ENCODE measurements at places on chromosomes 11 and 22.
A peak's percentile ranks its signal among the peaks of the same experiment; 100 is the strongest.

DNA sequence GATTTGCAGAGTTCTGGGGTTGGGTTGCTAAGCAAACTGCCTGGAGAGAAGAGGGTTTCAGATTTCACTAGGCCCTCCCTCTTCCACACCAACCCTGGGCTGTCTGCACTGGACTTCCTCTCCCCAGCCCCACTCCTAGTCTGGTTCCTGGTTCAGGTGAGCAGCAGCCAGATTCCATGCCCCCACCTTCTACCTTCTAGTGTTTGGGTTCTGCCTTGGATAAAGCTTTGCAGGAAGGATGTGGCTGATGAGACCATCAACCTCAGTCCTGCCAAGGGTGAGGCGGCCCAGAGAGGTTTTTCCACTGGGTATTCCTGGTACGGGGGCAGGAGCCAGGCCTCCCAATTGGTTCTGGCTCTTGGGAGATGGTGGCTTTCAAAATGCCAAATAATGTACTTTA, 68.3 kb downstream of the BCR start:
- no peak for DNase-seq

GRCh38 chr11:5618807-5619206, 6.0 kb upstream of the TRIM34 start:
- DNase-seq, result no peak

DNA sequence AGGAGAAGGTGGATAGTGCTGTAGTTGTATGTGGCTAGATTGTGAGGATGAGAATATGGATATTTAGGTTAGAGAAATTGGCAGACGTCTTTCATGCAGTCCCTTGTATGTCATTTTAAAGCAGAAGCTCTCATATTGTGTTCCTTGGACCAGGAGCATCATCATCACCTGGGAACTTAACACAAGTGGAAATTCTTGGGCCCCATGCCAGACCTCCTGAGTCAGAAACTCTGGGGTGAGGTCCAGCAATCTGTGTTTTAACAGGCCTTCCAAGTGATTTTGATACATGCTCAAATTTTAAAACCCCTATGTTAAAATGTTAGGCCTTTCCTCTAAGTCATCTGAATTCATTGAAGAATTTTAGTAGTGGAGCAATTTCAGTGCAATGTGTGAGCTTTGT, 34.8 kb downstream of the JHY start:
- no peak for DNase-seq

DNA sequence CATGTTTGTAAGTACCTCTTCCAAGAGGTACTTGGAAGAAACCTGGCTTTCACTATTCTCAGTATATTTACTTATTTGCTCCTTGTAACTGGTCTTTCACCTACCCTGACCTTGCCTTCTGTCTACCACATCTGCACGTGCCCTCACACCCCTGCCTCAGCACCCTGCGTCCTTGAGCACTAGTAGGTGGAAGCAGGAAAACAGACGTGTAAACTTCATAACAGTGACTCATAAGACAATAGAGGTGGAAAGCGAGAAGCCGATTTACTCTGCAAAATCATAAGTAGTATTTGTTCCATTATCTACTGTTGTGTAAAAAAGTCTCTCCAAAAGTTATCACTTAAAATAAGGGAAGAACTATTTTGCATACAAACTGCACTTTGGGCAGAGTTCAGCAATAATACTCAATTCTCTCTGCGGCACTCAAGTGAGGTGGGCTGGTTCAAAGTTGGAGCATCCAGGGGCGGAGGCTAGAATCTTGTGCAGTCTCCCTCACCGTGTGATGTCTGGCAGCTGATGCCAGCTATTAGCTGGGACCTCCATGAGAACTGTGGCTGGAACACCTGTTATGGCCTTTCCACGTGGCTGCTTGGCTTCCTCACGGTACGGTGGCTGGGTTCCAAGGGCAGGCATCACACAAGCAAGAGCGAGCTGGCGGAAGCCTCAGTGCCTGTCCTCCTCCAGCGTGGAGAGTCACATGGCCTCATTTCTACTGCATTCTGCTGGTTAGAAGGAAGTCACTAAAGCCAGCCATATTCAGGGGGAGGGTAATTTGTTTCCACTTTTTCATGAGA, 30.4 kb downstream of the PACS1 start:
- no peak for DNase-seq

DNA sequence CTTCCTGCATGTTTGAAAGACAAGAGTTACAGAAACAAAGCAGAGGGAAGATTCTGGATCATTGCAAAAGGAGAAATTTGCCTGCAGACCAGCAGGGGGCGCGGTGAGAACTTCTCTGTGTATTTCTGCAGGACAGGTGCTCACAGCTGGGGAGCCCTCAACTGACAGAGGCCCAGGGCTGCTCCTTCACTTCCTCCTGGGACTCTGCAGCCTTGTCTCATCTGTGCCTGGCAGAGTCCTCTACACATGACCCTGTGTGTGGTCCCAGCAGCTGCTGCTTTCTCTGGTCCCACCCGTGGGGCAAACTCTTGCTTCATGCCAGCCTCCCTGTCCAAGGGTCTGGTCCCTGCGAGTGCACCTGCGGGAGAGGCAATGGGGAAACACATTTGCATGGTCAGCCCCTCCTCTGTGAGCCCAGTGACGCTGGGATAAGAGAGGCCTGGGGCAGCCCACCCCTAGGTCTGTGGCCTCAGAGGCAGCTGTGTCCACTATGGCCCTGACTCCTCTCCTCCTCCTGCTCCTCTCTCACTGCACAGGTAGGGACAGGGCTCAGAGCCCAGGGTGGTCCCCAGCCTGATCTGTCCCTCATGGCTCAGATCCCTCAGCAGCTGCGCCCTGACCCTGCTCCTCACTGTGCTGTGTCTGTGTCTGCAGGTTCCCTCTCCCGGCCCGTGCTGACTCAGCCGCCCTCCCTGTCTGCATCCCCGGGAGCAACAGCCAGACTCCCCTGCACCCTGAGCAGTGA, 43.2 kb upstream of the VPREB1 start:
- peak; percentile 45 for DNase-seq

DNA sequence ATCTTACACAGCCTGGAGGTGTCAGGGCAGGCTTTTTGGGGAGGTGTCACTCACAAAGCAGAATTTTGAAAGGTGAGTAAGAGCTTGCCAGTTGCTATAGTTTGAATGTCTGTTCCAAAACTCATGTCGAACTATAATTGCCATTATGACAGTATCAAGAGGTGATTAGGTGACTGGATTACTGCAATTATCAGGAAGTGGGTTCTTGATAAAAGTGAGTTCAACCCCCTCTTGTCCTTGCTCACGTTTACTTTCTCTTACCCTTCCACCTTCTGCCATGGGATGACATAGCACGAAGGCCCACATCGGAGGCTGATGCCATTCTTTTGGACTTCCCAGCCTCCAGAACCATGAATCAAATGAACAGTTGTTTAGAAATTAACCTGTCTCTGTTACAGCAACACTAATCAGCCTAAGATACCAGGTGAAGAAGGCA, 4.7 kb upstream of the C11orf86 start:
- DNase-seq, result no peak

DNA sequence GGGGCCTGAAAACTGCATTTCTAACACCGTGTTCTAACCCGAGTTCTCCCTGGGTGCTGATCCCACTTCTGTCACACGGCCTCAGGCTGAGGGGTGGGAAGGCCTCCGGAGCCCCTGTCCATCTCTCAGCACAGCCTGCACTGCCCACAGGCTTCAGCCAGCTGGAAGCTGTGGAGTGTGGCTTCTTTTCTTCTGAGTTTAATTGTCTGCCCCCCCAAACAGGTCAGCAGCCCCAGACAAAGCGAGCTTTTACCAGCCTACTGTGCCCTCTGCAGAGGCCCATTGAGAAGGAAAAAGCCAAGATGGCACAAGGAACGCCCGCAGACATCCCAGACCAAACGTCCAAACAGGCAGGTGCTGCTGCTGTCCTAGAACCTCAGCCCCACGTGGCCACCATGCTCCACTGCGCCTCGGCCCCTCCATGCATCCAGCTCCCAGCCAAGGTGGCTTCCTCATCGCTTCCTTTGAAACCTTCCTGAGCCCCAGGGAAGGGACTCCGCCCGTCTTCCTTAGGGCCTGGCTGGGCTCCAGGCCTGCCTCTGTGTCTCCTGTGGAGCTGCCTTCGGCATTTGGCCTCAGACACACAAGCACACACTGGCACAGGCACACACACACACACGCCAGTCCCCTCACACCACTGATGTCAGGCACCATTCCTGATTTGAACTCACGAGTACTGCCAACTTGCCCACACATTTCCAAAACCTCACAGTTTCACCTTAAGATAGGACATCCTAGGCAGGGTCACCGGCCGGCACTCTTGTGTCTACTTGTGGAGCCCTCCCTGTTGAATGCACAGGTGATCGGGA, 1.7 kb downstream of the MOB2 start:
- DNase-seq, result no peak

- no peak for DNase-seq
These were observed 6.8 kb upstream of the H19 start for GRCh38 chr11:2004466-2004865.

DNA sequence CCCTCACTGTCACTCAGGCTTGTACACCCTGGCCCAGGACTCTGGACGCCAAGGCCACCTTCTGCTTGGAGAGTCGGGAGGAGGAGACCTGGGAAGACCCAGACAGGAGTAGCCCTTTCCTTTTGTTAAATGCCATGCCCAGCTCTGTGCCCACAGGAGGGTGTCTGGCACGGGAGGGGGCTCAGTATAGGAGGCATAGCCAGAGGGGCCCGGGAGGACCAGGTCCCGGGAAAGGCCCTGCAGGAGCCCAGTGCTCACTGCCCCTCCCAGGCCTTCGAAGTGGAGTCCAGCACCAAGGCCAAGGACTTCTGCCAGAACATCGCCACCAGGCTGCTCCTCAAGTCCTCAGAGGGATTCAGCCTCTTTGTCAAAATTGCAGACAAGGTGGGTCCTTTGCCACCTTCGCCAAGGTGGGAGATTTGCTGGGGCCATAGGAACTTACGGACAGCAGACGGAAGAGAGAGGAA, 79.0 kb downstream of the MYO7A start:
- no peak for DNase-seq

GRCh38 chr22:23526596-23527316, 53.3 kb downstream of the IGLL1 start:
- no peak for DNase-seq

- no peak for DNase-seq
These were observed 8.3 kb downstream of the MLC1 start for GRCh38 chr22:50076646-50077535.

DNA sequence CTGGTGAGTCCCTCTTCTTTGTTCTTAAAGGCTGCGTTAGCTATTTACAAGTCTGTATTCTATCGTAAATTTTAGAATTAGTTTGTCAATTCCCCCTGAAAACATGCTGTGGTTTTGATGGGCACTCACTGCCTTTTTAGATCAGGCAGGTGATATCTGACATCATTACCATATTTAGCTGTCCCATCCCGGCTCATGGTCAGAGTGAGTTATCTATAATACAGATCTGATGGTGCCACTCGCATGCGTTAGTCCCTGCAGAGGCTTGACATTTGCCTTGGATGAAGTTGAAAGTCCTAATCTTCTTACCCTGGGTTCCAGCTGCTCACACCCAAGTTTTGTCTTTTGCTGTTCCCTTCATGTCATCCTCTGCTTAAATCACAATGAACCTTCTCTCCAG, 150.5 kb upstream of the NARS2 start:
- DNase-seq, result no peak

DNA sequence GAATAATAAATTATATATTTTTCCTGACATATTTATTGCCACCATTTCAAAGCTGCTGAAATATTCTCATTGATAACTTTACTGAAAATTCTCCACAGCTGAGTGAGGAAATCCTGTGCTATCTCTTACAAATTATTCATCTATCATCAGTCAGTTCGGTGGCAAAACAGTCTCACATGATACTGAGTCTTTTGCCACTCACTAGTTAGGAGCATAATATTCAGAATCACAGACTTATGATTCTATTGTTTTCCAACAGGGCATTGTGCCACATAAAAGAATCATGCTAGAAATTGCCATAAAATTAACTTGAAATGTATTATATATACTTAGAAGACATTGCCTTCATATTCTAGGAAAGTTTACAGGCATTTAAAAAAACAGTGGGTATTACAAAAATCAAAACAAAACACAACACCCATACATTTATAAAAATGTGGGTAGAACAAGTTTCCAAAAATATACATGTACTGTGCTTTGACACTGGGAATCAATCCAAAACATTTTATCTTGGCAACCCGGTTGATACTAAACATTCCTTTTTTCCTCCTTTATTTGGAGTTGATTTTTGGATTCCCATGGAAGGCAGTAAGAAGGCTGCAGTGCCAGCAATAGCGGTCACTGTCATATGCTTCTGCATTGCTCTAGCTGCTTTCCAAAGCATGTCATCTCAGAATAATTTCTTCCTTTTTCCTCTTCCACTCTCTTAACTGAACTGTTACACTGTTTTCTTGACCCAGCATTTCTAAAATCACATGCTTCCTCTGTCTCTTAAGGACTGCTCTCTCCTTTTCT, 42.5 kb downstream of the ATG16L2 start:
- no peak for DNase-seq

- DNase-seq, result no peak
These were observed 9.5 kb downstream of the VPS37C start for GRCh38 chr11:61151545-61152252.

DNA sequence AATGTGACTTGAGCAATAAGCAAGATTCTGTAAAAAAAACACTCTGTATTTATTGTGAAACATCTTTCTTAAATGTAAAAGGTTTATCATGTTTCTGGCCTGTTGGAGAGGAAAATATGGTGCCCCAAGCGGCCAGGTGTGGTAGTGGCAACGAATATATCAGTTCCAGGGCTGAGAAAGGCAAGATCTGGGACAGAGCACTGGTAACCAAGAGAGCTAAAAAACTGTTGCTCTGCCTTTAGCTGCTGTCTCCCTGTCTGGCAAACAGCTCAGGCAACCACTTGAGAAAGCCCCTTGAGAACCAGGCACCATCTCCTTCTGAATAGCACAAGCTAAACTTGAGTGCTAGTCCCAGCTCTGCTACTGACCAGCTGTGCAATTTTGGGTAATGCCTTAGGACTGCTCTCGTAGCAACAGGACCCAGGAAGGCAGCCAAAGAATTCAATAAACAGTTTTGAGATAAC, 129.9 kb downstream of the KCNC1 start:
- no peak for DNase-seq

DNA sequence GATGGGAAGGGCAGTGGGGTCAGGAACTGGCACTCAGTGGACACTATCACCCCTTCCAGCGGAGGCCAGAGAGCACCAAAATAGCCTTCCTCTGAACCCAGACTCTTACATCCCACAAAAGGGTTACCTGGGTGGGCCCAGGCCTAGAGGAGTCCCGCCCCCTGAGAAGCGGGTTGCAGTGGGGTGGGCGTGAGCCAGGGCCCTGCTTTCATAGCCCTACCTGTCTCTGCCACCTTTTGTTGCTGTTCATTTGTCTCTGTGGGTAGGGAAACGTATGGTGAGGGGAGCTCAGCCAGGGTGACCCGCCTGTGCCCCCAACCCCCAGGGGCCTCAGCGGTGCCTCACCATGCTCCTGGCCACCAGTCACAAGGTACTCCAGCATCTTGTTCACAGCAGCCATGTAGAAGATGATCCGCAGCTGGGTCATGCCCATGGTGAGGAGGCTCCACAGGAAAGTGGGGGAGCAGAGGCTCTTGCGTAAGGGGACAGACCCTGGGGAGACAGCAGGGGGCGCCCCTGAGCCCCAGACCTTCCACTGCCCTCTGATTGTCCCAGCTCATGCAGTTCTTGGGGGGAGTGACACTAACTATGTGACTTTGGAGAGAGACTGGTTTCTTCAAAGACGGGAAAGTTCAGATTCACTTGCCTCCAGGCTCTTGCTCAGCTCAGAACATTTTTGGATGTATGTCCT, 24.0 kb downstream of the SLC43A1 start:
- DNase-seq, result peak; percentile 24

Measured in activated naive CD8-positive, alpha-beta T cell treated with anti-CD3 and anti-CD28 coated beads, Interleukin-2, amount 50 U/mL, for 16 hours (primary cell).